ENCODE measurements at places on chromosomes 3 and 15.

DNA sequence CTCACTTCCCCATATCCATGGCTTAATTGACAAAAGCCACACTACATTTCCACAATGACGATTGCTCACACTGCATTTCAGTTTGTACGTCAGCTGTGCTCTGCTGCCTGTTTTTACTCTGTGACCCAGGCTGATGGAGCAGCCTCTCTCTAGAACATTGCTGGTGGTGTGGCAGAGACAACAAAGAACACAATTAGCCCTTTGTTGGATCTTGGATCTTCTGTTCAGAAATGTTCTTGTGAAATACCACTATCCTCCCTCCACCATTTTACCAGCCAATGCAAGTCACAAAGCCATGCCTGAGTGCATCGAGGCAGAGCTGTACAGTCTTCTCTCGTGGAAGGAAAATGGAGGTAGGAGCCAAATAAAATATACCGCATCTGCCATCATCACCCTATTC is 56.9 kb upstream of the TBC1D5 start:
- no peak for DNase-seq

GRCh38 chr15:81812456-81812855 is 233.4 kb downstream of the MEX3B start:
- DNase-seq = no peak

GRCh38 chr3:107110596-107111305 is 266.5 kb upstream of the CCDC54 start:
- no peak for DNase-seq

DNA sequence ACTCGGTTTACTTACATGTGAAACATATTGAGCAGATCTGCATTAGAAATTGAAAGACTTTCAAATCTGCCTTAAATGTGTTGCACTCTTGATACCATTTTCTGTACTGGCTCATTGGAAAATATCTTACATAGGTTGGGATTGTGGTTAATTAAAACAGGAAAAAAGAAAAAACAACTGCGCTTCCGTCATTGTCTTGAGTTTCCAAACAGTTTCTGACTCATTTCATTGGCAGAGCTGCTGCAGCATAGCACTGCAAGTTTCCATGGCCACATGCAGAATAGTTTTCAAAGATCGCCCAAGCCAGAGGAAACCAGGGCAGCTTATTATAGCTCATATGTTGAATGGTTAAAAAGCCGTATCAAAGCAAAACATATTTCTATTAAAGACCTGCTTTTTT is 446.6 kb upstream of the BCHE start:
- no peak for DNase-seq

DNA sequence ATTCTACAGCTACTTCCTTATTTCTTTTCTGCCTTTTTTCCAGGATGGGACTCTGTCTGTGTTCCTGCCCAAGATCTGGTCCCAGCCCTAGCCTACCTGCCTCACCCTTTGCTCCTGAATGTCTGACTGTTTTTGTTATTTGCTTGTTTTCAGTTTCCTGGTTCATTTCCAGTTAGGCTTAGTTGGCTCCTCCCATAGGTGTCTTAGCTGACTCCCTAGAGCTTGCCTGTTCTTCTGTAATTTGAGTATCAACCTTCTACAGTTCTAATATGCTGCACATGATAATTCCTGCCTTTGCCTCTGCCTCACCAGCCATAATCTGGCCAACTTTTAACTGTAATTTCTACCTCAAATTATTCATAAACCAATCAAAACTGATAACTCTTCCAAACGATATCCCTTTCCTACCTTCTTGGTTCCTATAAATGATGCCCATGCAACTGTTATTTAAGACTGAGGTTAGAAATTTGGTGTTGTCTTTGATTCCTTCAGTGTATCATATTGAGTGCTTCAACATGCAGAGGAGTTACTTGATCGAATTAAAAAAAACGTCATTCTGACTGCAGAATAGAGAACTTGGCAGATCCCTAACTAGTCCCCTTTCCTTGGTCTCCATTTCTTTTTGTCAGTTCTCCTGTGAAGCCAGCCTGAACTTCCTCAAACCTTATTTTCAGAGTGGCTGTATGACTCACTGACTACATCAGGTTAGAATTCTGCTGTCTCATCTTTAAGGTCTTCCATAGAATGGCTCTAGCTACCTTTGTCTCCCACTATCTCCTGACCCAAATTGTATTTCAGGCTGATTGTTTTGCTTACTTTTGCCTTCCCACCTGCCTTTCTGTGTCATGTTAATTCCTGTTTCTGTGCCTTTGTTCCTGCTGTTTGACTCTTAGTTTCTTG is 8.4 kb downstream of the GOLM2 start:
- DNase-seq = no peak

GRCh38 chr15:82540984-82541431 is 751 bp upstream of the RPS17 start:
- no peak for DNase-seq

GRCh38 chr15:33963831-33964664 is 4.2 kb upstream of the CHRM5 start:
- no peak for DNase-seq

DNA sequence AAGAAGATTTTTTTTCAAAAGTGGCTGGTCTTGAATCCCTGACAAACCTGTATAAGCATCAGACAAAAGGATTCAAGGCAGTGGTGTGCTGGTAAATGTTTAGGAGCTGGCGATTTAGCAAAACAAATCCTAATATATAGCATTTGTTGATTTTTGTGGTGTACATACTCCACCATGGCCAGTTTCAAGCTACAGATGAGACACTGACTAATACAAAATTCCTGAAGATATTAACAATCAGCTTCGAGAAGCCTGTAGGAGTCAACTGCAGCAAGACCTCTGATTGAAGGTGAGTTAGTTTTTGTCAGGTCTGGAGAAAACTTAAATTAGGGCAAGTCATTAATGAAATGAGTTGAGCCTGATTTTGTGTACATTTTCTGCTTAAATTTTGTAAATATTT is 6.7 kb downstream of the STRIT1 start:
- DNase-seq = no peak

- DNase-seq = no peak
These were observed 223.5 kb upstream of the PROK2 start for GRCh38 chr3:72008226-72008996.

- DNase-seq = peak; percentile 75
These were observed at the start of gene LZTFL1 for GRCh38 chr3:45841757-45842491. Gene LZTFL1, minus strand, starts transcription at chr3:45842119. Its CDS starts 128 bp downstream, at chr3:45841991.

DNA sequence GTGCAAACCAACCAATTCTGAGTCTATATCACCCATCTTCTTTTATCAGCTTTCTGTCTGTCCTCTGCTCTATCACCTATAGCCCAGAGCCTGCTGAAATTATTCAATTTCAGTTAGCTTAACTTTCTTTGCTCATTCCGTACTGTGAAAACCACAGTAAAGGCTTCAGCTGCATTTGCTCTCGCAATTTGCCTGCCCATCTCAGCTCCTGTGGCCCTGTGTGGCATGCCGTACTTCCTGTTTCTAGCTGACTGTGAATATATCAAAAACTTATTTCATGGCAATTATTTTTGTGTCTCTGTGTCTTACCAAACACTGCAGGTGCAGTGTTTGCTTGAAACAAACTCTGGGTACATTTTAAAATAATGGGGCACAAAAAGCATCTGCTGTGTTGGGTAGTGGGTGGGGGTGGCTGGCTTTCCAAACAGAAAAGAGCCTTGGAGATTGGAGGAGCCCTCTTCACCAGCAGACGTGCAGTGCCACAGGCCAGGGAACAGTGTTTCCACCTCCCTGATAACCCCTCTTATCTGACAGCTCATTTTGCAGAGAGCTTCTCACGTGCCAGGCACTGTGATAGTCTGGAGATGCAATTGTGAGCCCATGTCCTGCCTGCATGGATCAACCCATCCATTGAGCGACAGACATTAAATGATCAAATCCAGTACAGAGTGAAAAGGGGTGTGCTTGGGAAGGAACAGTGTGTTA is 45.2 kb downstream of the GASK1A start:
- no peak for DNase-seq

DNA sequence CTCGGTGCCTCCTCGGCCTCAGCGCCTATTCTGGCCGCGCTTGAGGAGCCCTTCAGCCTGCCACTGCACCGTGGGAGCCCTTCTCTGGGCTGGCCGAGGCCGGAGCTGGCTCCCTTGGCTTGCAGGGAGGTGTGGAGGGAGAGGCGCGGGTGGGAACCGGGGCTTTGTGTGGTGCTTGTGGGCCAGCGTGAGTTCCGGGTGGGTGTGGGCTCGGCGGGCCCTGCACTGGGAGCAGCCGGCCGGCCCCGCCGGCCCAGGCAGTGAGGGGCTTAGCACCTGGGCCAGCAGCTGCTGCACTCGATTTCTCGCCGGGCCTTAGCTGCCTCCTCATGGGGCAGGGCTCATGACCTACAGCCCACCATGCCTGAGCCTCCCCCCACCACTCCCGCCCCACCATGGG is 26.6 kb upstream of the TRIM42 start:
- no peak for DNase-seq

GRCh38 chr3:112004187-112004586 is 5.5 kb downstream of the TAGLN3 start:
- no peak for DNase-seq

GRCh38 chr3:87900061-87900460 is 158.7 kb downstream of the CGGBP1 start:
- no peak for DNase-seq

DNA sequence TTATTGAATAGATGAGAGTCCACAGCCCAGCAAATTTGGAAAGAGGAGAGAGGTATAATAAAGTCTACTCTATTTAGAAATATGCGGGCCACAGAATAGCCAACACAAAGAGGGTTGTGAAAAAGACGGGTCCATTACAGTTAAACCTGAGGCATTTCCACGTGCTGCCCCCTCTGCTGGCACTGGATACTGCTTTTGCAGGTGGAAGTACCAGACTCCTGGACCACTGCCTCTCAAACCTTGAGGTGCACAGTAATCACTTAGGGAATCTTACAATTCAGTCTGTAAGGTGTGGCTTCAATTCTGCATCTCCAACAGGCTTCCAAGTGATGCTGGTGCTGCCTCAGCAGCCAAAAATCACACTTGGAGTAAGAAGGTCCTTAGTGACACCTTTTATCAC is 3.0 kb upstream of the TFDP2 start:
- no peak for DNase-seq

DNA sequence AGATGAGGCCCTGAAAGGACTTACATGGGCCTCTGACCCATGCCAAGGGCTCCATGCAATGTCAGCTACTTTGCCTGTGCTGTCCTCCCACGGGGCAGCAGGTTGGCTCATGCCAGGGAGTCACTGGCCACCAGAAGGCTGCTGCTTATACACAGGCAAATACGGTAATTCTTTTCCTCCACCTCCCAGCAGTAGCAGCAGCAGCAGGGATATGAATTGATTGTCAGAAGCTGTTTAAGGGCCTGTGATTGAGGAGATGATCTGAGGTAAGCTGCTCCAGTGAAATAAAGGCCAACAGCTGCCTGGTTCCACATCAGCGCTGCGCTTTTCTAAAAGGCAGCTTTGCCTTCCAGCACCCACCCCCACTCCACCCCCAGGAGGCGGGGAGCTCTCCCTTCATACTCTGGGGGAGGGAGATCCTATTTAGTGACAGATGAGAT is 250.5 kb downstream of the SHQ1 start:
- DNase-seq = no peak

GRCh38 chr3:20648921-20649381 is 462.9 kb upstream of the SGO1 start:
- no peak for DNase-seq

GRCh38 chr15:31511707-31512310 is 185.2 kb downstream of the KLF13 start:
- DNase-seq = peak; percentile 30

- DNase-seq = no peak
These were observed 449.9 kb downstream of the OTOL1 start for GRCh38 chr3:161946443-161946960.

GRCh38 chr3:17194116-17194515 is 309.4 kb downstream of the PLCL2 start:
- no peak for DNase-seq
